NCI-H82 (cell line): ENCODE measurements at places on chromosomes 3 and 15.

GRCh38 chr3:148962513-148962912 is 28.8 kb upstream of the GYG1 start:
- DNase-seq, result peak; percentile 59

DNA sequence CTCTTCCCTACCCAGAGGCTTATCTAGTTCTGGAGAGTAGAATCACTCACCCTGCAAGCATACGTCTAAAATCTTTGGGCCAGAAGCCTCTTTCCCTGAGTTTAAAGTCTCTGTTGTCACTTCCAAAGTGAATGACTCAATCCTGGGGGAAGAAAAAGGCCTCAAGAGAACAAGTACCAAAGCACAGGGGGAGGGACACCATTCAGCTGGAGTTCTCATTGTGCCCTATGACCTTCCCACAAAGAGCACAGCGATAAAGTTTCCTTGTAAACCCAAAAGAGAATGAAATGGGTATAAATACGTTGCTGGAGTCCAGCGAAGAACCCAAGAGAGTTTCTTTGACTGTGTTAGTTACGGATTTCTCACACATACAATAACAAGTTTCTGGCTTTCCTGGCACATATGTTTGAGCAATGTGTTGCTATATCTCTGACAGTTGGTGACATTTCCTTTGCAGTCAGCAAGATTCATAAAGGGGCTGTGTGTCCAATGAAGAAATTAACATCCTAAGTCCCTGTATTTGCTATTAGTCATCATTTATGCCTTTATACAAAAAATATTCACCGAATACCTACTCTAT is 107.3 kb upstream of the PTPRG start:
- no peak for DNase-seq

DNA sequence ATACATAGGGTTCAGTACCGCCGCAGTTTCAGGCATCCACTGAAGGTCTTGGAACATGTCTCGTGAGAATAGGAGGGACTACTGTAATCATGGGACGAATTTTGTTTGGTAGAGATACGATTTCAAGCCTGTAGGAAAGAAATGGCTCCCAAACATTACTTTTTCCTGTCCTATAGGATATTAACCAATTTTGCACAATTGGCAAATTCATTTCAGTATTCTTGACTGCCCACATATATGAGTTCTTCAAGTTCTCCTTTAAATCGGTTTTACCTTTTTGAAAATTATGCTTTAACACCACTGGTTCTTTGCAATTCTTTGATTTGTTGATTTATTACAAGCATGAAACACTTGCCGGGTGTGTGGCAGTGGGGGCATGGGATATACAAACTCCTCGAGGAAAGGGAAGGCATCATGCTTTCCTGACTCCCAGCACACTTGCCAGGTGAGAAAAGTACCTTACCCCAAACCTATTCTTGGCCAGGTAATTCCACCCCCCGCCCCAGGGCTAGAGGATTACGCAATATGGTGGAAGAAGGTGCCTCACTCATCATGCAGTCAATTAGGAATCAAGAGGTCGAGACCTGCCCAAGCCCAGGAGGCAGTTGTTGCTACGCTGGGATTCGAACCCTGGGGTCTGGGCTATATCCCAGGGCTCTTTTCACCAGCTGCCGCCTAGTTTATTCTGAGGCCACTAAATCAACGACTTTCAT is 584 bp upstream of the LARS2 start:
- DNase-seq, result no peak

DNA sequence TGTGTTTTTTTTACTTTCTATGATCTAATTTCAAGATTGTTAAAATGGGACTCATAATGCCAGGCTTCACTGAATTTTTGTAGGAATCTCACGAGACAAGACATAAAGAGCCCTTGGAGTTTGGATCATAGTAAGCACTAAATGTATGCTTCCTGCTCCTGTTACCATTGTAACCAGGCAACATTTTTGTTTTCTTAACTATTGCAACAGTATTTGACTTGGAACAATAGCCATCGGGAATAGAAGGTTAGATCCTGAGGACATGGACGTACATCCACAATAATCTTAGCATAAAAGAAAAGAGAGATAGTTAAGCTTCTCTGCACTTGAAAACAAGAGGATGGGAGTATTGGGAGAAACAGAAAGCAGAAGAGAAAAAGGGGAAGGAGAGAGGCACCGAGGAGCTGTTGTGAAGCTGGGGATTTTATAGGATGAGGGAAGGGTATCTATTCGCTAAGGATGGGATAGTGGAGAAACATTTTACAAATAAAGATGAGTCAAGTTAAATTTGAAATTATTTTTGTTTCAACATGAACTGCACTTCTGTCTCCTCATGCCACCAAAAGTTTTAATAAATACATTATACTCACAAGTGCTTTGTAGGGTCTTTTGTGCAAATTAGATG is 131.4 kb downstream of the TMCO5A start:
- no peak for DNase-seq

DNA sequence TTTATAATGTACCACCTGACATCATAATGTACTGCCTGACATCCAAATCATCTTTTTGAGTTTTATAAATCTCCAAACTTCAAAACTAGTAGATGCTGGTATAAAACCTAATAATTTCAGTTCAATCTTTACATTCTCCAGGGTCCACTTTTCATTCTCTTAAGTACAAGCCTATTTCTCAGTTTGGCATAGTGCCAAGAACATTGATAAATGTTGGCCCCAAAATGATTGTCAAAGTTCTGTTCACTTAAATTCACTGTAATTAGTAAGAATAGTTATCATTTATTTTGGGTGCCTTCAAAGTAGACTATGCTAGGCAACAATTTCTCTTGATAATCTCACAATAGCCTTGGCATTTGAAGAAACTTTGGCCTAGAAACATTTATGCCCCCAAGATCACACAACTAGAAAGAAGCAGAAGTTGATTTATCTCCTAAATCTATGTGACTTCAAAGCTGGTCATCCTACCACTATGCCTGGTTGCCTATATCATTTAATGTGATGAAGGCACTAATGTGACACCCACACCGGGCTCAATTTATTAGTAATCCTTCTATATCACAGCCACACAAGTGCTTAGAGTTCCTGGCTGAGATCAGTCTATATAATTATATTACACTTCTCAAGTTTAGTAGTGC is 101.7 kb downstream of the ZNF609 start:
- DNase-seq, result peak; percentile 42

DNA sequence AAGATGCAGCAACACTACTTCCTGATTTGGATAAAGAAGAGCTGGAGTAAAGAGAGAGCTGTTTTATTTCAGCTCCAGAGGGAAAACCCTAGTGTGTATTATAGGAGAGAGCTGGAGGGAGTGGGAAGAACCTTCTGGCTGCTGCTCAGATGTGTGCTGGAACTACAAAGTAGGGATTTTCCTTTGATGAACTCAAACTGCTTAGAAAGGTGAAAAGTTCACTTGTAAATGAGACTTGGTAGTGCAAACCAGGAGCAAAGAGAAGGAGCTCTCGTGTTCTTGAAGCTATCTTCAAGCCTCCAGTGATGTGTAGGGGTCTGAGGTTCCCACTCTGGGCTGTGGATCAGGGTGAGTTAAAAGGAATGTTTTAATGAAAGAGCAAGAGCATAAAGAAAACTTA is 110.4 kb downstream of the EDEM1 start:
- no peak for DNase-seq

- DNase-seq, result no peak
These were observed 3.5 kb downstream of the PLA1A start for GRCh38 chr3:119601154-119601553.

DNA sequence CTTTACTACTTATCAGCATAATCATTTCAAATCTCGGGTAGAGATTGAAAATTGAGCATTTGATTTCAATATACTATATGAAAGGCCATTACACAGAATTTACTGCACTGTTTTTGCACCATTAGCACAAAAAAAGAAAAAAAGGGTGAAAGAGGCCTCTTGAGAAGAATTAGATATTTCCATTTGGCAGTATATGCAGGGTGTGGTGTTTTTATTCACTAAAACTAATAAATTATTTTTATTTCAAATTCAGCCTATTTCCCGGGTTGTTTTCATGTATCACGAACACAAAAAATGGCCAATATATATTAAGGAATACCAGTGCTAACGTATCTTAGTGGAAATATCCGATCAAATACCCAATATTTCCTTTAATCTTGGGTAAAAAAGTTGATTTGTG is 110.5 kb upstream of the TBL1XR1 start:
- no peak for DNase-seq
